ENCODE measurements at places on chromosomes 1 and 21.

- no peak for DNase-seq
These were observed 5.0 kb upstream of the SLC35A3 start for GRCh38 chr1:99964806-99965205.

- no peak for DNase-seq
These were observed 27.0 kb upstream of the SDHB start for GRCh38 chr1:17080880-17081279.

DNA sequence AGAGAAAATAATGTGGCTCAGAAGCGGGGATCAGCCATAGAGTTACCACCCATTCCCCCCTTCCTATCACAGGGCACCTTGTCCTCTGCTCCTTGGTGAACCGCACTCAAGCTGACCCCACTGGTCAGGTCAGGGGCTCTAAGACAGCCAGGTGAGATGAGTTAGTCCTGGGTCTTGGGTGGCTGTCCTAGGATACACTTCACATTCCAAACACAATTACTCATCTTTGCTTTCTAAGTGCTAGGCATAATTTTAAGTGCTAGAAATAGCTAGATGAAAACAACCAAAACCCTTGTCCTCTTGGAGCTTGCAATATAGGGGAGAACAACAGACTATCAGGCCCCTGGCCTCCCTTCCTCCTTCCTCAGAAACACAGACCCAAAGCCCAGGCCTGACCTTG is 7.8 kb upstream of the MUTYH start:
- DNase-seq: peak; percentile 17

DNA sequence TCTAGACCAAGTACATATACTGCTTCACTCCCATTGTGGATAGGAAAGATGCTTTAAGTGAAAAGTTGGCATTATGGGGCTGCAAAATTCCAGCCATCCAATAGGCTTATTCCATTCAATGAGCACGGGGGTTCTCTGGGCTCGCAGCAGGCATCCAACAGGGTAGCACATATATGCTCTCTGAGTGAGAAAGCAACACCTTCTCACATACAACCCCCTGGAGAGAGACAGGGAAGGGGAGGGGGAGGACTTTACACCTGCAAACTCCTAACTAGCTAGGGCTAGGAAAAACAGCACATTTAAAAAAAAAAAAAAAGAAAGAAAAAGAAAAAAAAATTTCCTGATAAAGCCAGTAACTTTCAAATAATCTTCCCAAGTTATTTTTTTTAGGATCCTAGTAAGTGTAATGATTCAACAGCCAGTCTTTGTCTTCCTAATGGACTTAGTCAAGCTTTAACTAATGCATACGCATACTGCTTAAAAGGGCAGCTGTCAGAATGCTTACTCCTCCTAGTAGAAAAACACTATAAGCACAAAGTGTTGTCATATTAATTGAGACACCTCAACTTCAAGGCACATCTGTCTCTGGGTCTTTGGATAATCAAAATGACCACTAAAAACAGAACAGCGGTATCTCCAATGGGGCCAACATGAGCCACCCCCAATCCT is 18.7 kb downstream of the PSMB2 start:
- DNase-seq: no peak

- no peak for DNase-seq
These were observed 29.1 kb downstream of the PIGP start for GRCh38 chr21:37043818-37044217.

DNA sequence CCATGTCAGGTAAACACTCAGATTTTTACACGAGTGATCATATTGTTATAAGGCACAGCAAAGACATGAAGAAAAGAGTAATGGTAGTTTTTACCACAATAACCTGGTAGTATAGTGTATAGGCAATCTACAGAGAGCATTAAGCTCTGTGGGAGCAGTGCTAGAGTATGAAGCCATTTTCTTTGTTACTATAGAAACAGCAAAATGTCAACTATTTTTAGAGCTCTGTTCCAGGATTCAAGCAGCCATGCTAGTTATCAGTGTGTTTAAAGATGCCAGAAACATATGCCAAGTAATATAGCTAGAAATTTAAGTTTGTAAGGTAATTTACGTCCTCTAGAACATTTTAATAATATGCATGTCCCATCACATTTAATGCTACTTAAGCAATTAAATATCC is 77.6 kb upstream of the RGS18 start:
- DNase-seq: no peak

DNA sequence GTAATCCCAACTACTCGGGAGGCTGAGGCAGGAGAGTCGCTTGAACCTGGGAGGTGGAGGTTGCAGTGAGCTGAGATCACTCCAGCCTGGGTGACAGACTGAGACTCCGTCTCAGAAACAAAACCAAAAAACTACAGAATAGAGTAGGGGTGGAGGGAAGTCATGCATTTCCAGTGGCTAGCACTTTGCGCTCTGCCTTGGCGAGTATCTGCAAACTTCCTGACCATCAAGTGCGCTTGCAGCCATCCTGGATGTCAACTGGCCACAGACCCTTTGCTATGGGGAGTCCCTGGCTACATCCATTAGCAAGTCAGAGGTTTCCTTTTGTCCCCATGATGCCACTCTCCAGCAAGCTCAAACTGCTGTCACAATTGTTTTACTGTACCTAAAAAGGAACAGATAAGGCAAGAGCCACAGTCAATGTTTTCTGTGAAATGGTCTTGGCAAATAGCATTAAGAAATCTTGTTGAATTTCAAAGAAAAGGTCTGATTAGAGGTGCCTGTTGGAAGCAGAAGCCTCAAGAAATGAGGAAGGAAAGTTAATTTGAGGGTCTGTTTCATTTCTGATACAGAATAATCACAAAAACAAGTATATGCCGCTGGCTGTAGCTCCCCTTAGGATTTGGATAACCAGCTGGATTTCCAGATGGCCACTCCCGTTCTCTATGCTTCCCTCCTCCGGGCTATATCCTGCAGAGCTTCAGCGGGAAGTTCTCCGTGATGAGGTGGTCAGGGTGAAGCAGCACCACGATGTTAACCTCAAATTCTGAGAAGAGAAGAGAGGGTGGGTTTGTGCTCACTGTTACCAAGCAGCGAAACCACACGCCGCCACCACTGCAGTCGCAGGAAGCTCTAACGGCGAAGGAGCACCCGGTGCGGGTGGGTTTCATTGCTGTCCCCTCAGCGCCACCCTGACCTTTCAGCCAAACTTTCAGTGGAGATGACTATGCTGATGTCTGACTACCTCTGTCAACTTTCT is 42.0 kb downstream of the VPS26C start:
- no peak for DNase-seq

DNA sequence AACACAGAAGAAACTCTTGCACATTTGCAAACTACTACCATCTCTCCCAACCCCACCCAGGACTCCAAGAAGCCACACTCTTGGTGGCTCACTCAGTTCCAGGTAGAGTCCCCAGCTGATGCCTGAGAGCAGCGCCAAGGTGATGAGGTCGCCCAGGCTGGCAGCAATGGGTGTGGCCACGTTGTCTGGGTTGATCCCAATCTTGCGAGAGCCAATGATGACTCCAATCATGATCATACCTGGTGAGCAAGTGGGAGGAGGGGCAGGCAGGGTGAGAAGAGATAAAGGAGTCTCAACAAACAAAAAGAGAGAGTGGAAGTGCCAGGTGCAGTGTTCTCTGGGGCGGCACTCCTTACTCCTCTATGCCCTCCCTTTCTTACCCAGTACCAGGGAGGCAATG is 14.4 kb downstream of the SLC41A1 start:
- no peak for DNase-seq

GRCh38 chr1:14590411-14591180 is 7.9 kb upstream of the KAZN start:
- peak; percentile 89 for DNase-seq

DNA sequence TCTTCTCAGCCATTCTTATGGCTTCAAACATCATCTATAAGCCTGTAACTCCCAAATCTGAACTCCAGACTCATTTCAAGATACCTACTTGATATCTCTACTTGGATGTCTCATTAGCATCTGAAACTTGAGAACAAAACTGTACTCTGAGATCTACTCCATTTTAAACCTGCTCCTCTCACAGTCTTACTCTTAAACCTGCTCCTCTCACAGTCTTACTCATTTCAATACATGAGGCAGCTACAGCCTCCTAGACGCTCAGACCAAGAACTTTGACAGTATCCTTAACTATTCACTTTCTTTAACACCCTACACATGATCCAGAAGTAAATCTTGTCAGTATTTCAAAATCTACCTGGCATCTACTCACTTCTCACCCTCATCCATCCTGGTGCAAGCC is 54.3 kb downstream of the NBPF6 start:
- no peak for DNase-seq

GRCh38 chr1:157955857-157956256 is 37.6 kb upstream of the KIRREL1 start:
- DNase-seq: no peak

- peak; percentile 94 for DNase-seq
These were observed at the start of gene FNBP1L for GRCh38 chr1:93447481-93448291. TSS of gene FNBP1L (plus strand) at chr1:93448118. CDS start at chr1:93448282, 164 bp downstream.

- no peak for DNase-seq
These were observed 45.4 kb downstream of the ADSS2 start for GRCh38 chr1:244406337-244406736.

DNA sequence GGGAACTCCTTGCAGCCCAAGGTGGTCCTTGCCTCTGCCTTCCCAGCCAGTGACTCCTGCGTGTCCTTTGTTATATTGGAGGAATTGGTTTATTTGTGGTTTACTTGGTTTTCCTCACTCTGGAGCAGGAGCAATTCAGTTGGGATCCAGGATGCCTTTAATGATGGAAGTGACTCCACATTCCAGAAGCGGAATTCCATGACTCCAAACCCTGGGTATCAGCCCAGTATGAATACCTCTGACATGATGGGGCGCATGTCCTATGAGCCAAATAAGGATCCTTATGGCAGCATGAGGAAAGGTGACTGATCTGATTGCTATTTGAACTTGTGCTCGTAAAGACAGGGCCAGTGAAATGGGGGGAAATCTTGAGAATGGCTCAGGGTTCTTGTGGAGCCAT is 15.1 kb upstream of the PIGV start:
- DNase-seq: peak; percentile 71

DNA sequence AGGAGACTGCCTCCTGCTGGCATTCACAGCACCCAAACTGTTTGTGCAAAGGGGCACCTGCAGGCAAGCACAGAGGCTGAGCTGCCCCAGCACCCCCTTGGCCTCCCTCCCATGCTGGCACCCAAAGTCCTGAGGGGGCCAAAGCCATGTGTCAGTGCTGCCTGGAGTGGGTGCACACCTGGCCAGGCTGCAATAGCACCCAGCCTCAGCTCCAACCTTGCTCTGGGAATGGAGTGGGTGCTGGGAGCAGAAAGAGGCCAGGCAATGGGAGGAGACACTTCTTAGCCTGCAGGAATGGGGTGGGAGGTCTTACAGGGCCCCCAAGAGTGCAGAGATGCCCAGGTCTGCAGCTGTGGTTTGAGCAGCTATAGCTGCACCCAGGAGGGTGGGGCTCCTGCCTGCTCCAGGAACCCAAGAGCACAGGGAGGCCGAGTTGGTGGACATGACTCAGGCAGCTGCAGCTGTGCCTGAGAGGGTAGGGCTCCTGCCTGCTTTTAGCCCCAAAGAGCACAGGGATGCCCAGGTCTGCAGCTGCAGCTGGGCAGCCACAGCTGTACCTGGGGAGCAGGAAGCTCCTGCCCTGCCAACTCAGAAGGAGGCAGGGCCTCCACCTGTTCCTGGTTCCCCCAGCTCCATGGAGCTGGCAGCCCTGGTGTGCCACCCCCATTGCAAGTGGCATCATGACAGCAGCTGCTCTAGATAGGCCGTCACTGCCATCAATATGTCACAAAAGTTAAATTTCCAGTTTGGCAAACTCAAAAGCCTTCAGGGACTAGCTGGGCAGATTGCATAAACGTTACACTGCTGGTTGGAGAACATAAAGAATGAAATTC is 5.3 kb upstream of the CHD1L start:
- DNase-seq: no peak

DNA sequence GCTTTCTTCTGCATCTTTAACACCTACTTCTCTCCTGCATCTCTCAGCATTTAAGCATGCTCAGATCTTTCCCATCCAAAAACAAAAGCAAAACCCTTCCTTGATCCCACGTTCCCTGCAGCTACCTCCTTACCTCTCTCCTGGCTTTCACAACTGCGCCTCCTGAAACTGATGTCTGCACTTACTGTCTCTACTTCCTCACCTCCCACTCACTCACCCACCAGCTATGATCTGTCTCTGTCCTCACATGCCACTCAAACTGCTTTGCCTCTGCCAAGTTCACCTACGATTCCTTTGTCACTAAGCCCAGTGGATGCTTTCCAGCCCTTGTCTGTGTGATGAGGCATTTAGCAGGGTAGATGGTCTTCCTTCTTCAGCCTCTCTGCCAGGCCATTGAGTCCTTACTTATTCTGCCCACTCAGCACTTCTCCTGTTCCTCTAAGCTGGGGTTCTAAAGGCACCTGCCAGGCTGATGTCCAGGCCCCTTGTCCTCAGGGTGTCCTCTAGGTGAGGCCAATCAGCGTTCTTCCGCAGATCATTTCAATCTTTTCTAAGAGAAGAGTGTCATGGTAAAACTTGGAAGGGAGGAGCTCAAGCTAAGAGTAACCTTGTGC is 10.0 kb upstream of the GJB3 start:
- no peak for DNase-seq

- DNase-seq: no peak
These were observed 44.3 kb downstream of the LHX9 start for GRCh38 chr1:197961449-197961848.

DNA sequence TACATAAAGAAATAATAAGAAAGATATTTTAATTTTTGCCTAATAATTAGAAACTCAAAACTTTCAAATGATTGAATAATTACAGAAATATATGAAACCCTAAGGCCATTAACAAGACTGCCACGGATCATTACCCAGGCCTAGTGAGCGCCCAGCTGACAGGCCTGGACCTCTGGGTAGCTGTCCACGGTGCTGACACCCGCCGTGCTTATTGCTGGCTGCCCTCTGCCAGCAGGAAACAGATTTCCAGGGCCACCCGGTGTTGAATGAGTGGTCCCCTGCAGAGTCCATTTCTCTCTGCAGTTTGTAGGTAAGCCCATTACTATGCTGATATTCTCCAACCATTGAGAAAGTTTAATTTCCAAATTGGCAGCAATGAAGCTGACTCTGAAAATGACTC is 254.4 kb upstream of the GJB5 start:
- DNase-seq: peak; percentile 52

GRCh38 chr21:21921410-21922232 is 923.4 kb downstream of the NCAM2 start:
- peak; percentile 51 for DNase-seq

DNA sequence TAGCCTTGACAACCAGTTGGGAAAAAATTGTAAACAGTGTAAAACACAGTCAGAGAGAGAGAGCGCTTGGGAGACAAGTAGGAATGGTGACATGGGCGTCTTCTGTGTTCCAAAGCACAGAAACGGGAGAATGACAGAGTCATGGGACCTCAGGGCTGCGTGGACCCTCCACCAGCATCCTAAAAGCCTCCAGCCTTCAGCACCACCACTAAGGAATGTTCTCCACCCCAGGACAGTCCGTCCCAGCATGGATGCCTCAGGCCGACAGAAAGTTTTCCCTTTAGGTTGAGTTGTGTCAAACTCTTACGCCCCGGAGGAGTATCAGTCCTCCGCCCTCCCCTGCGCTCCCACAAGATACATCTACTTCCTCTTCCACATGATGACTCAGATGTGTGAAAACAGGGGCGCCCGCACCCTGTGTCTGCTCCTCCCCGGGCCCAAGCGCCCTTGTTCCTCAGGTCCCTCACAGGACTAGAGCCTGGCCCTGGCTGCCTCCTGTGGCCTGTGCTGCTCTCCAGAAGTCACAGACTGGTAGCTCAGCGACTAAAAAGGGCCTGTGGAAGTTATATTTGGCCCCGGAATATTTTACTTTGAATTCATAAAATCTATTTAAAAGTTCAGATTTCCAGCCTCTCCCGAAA is 63.9 kb upstream of the EFHD2 start:
- DNase-seq: no peak

GRCh38 chr1:147613506-147613905 is 56.8 kb downstream of the ACP6 start:
- no peak for DNase-seq

- no peak for DNase-seq
These were observed 26.6 kb downstream of the SCYL3 start for GRCh38 chr1:169867012-169867675.
